ENCODE measurements at places on chromosomes 3 and 15.
A peak's percentile ranks its signal among the peaks of the same experiment; 100 is the strongest.

GRCh38 chr3:102099913-102100312 lies 250.6 kb downstream of the NFKBIZ start:
- DNase-seq = no peak

- DNase-seq = peak; percentile 8
Measured at GRCh38 chr3:32177702-32178198, 60.7 kb upstream of the CMTM8 start.

DNA sequence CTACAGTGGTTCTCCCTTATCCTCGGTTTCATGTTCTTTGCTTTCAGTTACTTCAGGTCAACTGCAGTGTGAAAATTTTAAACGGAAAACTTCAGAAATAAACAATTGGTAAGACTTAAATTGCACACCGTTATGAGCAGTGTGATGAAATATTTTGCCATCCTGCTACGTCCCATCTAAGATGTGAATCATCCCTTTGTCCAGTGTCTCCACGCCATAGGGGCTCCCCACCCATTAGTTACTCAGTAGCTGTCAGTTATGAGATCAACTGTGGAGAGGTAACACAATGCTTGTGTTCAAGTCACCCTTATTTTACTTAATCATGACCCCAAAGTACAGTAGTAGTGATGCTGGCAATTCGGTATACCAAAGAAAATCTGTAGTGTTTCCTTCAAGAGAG lies 47.4 kb downstream of the TJP1 start:
- DNase-seq = no peak

- DNase-seq = no peak
Measured at GRCh38 chr3:51371943-51372557, 13.0 kb upstream of the MANF start.

DNA sequence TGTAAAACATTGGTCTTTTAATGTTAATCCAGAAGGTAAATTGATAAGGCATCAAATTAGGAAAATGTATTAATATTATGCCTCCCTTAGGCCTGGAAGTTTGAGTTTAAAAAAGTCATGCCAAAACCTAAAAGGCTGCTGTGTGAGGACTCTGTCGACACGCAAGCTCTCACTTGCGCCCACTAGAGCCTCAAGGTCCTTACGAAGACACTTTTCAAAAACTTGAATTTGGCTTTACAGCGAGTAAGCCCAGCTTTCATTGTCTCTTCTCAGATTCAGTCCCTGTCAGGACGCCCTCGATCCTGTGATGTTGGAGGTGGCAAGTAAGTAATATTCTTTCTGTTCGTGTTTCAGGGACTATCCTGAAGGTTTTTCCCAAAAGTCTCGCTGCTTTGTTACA lies 89.7 kb downstream of the CRTC3 start:
- no peak for DNase-seq

DNA sequence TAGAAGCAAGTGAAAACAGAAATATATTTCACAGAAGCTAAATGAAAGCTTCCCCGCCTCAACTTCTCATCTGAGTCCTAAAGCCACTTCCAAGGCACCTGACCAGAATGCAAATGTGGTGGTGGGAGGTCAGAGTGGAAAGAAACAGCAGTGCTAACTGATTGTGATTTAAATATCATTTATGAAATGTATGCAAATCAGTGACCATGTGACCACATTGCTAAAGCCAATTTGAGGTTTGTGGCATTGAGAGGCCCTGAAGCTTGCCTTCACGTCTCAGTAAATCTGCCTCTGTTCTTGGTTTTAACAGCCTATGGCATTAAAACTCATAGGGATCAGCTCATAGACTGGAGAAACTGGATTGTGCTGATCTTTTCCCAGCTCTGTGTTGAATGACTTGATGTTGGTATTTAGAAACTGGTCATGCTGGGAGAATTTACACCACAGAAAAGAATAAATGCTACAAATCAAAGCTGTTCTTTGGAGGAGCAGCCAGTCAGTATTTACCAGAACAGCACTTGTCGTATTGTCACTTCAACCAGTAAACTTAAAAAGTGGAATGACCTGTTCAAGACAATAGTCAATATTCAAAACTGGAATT lies 481.4 kb upstream of the ALCAM start:
- no peak for DNase-seq

GRCh38 chr3:188539631-188540194 lies 385.8 kb downstream of the LPP start:
- DNase-seq = no peak

- no peak for DNase-seq
Measured at GRCh38 chr15:66298803-66299251, 5.5 kb downstream of the DIS3L start.

DNA sequence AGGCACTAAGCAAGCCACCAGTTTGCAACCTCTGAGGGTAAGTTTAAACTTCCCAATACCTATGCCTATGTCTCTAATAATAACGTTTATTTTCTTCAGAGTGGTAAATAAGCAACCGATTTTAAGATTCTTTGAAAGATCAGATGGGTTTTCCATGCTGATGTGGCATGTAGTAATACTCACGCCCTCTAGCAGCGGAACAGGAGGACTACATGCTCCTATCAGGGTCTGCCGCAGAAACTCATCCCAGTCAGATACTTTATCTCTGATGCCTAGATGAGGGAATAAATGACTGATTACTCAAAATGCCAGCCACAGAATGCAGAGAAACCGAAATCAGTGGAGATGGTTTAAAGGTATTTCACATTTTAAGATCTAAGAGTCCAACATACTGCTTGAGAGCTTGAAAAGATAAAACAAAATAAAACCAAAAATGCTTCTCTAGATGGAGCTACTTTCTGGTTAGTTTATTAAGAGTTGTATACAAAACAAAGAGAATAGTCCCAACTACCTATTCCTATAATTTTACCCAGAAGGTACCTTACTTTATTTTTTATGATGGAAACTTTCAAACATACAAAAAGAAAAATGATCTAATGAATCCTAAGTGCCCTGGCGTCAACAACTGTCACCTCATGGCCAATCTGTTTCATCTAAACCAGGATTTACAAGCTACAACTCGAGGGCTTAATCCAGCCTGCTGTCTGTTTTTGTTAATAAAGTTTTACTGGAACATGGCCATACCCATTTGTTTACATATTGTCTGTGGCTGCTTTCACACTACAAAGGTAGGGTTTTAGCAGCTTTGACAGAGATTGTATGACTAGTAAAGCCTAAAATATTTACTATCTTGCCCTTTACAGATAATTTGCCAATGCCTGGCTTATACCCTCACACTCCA lies 37.5 kb upstream of the STIMATE start:
- no peak for DNase-seq

DNA sequence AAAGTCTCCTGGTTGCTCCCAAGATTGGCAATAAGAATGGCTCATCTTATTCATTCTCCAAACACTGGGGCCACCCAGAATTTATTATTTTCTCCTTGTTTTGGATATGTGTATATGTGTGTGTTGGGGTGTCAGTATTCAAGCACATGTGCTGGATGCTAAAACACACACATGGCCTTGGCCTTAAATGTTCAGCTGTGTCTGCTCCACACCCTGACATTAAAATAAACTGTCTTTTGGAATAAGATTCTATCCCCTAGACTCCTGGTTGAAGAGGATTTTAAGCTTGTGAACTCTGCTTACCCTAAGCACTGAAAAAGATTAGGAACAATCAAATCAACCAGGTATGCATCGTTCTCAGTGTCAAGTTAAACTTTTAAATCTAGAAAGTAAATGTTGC lies 382.9 kb upstream of the MCTP2 start:
- no peak for DNase-seq

GRCh38 chr3:101685870-101686307 lies 629 bp downstream of the RPL24 start:
- no peak for DNase-seq
